ENCODE measurements at places on chromosomes 7 and 10.

GRCh38 chr10:5592070-5592469 is 67.3 kb downstream of the CALML3 start:
- DNase-seq = no peak

DNA sequence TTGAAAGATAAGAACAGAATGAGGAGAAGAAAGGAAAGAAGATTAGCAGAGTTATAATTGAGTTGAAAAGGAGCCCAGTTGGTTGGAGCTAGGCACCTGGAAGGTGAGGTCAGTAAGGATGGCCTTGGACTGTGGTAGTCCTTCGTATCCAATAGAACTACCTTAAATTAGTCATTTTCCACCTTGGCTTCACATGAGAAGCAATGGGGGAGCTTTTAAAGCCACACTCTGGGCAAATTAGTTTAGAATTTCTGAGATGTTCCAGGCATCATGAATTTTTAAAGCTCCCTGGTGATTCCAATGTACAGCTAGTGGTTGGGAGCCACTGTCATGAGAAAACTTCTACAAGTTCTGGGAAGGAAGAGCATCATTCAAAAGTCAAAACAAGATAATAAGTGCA is 27.3 kb upstream of the CYP3A5 start:
- no peak for DNase-seq

DNA sequence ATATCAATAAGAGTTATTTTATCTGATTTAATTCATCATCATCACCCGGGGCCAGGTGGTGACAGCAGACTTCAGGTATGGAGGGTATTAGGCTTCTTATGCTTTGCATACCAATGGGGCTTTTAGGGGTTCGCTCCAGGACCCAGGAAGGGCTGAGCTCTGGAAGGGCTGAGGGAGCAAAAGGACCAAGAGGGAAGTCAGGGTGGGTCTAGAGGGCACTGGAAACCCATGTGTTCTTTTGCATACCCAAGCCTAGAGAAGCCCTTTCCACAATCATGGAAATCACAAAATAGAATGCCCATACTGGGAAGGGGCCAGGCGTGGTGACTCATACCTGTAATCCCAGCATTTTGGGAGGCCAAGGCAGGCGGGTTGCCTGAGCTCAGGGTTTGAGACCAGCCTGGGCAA is 30.9 kb upstream of the VCL start:
- no peak for DNase-seq

DNA sequence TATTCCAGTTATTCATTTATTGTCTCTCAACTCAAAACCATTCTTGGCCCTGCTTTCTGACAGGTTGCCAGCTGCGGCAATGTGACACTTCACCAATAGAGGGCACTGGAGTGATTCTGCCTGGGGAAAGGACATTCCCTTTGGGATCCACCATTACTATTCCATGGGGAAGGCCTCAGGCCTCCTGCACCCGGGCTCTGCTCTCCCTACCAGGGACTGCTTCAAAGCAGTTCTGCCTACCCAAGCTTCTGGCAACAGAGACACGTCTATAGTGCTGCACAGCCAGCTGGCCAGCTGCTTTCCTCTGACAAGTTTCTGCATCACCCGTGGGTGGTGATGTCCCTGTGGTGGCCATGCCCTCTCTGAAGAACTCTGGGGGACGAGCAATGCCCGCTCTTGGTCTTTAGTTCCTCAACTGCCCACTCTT is 163.8 kb downstream of the ELMO1 start:
- no peak for DNase-seq

GRCh38 chr7:36690514-36691187 is 33.6 kb downstream of the AOAH start:
- no peak for DNase-seq
